Naive thymus-derived CD8-positive, alpha-beta T cell (primary cell): ENCODE measurements at places on chromosomes 2 and 18.

- peaks cover 2% of the 10 kb centered on the region for H3K27me3 ChIP-seq
- no peak for DNase-seq
- H3K4me3 ChIP-seq: peak overlapping the region; percentile 93
These were observed 726 bp upstream of the CCDC88A start for GRCh38 chr2:55420439-55420725.

DNA sequence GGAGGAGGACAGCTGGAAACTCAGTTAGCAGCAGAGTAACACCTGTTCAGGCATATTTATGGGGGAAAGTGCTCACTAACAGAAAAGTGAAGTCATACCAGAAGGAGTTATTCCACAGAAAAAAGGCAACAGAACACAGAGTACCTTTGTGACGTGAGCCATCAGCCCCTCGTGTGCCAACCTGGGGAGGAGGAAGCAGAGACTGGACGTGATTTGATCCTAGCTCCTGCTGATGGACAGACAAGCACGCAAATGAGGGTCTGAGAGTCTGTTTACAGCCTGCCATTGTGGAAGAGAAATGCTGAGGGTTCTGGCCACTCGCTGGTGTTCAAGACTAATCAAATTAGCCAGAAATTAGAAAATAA is 120.7 kb downstream of the ZNF521 start:
- no peak overlapping the region for H3K27ac ChIP-seq
- H3K27me3 ChIP-seq: no peaks in the 10 kb centered on the region
- H3K4me1 ChIP-seq: no peaks in the 10 kb centered on the region
- no peak for DNase-seq
- H3K4me3 ChIP-seq: no peak overlapping the region
- H3K36me3 ChIP-seq: no peaks in the 10 kb centered on the region

GRCh38 chr18:44098551-44099098 is 582.1 kb upstream of the SETBP1 start:
- H3K4me1 ChIP-seq: no peaks in the 10 kb centered on the region
- H3K36me3 ChIP-seq: no peaks in the 10 kb centered on the region
- DNase-seq: no peak
- H3K27me3 ChIP-seq: peaks cover 2% of the 10 kb centered on the region
- H3K27ac ChIP-seq: no peak overlapping the region

DNA sequence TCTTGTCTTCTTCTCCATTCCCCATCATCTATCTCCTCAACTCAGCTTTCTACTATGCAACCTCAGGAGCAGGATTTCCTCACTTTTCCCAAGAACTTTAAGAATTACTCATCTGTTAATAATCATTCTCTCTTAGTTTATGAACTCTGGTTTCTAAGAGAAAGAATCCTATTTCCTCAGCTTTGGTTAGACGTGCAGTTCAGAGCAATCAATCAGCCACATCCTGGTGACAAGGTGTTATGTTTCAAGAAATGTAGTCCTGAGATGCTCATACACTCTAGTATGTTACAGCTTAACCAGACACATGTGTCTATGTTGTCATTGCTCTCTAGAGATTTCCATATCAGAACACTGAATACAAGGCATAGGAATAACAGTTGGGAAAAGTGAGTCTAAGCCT is 277.9 kb downstream of the MBD2 start:
- no peaks in the 10 kb centered on the region for H3K27me3 ChIP-seq
- no peak for DNase-seq
- H3K4me1 ChIP-seq: no peaks in the 10 kb centered on the region
- H3K36me3 ChIP-seq: no peaks in the 10 kb centered on the region
- H3K4me3 ChIP-seq: no peak overlapping the region

DNA sequence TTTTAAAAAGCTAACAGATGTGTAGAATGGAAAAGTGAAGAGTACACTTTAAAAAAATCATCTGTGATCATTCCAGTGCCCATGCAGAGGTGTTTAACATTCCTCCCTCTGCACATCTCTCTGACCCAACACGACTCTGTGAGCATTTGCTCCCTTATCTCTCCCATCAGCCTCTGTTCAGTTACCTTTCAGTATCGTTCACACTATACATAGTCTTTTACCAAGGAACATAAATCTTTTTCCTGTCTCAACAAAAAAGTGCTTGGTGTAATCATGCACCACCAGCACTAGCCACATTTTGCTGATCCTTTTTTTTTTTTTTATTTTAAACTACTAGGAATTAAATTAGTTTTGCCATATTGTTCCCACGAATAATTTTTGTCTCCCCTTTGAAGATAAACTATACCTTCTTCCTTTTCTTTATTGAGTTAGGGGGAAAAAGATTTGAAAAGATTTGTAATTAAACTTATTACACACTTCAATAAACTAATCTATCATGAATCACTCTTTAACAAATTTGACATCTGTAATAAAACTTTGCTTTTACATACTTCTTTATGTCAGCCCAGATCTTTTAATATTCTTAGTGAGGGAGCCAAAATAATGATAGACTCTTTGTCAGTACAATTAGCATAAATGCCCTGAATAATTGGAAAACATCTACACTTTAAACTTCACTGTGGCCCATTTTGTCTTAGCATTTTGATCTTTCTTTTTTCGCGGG is 489.8 kb upstream of the FANCL start:
- no peak overlapping the region for H3K4me3 ChIP-seq
- H3K4me1 ChIP-seq: no peaks in the 10 kb centered on the region
- no peaks in the 10 kb centered on the region for H3K36me3 ChIP-seq
- H3K27ac ChIP-seq: no peak overlapping the region

- DNase-seq: no peak
- H3K4me1 ChIP-seq: no peaks in the 10 kb centered on the region
- H3K27ac ChIP-seq: no peak overlapping the region
- no peaks in the 10 kb centered on the region for H3K27me3 ChIP-seq
- H3K4me3 ChIP-seq: no peak overlapping the region
These were observed 89.2 kb upstream of the CD226 start for GRCh38 chr18:70036771-70037347.

DNA sequence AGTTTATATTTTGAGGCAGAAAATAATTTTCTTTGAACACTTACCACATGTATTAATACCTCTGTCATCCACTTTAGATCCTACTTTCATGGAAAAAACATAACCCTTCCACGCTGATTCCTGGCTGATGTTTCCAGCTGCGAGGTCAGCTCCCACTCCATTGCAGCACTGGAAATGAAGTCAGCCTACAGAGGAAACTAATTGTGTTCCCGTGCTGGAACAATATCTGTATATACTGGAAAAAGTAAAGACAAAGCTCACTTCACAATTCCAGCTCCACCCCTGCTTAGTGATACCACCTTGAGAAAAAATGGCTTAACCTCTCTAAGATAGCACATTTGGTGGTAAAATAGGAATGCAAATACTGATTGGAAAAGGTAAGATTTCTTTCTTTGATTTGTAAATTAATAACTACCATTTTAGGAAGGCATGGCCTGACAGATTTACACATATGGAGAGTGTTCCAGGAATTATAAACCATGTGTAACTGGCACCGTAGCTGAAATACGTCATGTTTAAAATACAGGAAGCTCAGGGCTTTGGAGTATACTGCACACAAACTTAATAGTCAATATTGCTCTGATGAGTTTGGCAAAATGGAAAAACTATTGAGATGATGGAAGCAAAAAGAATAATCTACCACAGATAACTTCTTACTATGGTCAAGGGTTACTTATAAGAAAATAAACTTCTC is 90.0 kb downstream of the TRIB2 start:
- peaks cover 6% of the 10 kb centered on the region for H3K36me3 ChIP-seq
- no peak for DNase-seq
- H3K4me3 ChIP-seq: no peak overlapping the region
- no peak overlapping the region for H3K27ac ChIP-seq

GRCh38 chr18:75070235-75070624 is 138.7 kb downstream of the PTGR3 start:
- peaks cover 39% of the 10 kb centered on the region for H3K4me1 ChIP-seq
- peak overlapping the region; percentile 60 for H3K4me3 ChIP-seq
- H3K27me3 ChIP-seq: no peaks in the 10 kb centered on the region
- peak overlapping the region; percentile 98 for H3K27ac ChIP-seq
- H3K36me3 ChIP-seq: peaks cover 18% of the 10 kb centered on the region

DNA sequence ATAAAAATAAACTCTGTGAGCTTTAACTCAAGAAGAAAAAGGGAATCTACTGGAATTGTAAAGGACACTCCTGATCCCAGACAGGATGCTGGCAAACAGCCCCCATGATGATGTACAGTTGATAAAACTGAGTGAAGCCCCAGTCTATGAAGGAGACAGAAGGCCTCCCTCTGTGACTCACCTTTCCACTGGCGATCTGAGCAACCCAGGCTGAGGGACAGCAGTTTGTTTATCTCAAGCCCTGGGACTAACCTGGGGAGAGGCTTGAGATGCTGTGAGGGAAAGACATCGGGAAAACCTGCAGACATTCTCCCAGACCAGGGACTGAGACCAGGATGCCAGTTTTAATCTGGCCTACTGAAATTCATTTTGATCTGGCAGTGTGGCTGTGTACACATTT is 104.5 kb upstream of the CDH2 start:
- no peak overlapping the region for H3K27ac ChIP-seq
- no peaks in the 10 kb centered on the region for H3K36me3 ChIP-seq
- no peaks in the 10 kb centered on the region for H3K4me1 ChIP-seq
- no peaks in the 10 kb centered on the region for H3K27me3 ChIP-seq
- DNase-seq: no peak

- no peak overlapping the region for H3K27ac ChIP-seq
- no peaks in the 10 kb centered on the region for H3K36me3 ChIP-seq
- no peak for DNase-seq
- H3K4me3 ChIP-seq: no peak overlapping the region
- H3K27me3 ChIP-seq: peaks cover 5% of the 10 kb centered on the region
These were observed 417.9 kb downstream of the HRH4 start for GRCh38 chr18:24878289-24878688.

DNA sequence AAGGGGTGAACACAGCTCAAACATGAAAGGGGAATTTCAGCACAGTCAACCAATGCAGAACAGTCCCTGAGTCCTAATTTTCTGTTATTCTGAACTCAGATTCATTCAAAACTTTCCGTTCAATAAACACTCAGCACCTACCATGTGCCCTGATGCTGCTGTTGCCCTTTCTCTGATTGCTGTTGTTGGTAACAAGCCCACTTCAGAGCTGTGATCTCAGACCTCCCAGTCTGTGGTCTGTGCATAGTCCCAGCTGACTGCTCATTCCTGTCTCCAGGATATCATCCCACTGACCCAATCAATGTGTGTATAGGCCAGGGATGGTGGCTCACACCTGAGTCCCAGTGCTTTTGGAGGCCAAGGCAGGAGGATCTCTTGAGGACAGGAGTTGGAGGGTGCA is 82.7 kb upstream of the SLC35G4 start:
- H3K36me3 ChIP-seq: no peaks in the 10 kb centered on the region
- no peak overlapping the region for H3K4me3 ChIP-seq
- H3K27me3 ChIP-seq: peaks cover 9% of the 10 kb centered on the region
- no peaks in the 10 kb centered on the region for H3K4me1 ChIP-seq

DNA sequence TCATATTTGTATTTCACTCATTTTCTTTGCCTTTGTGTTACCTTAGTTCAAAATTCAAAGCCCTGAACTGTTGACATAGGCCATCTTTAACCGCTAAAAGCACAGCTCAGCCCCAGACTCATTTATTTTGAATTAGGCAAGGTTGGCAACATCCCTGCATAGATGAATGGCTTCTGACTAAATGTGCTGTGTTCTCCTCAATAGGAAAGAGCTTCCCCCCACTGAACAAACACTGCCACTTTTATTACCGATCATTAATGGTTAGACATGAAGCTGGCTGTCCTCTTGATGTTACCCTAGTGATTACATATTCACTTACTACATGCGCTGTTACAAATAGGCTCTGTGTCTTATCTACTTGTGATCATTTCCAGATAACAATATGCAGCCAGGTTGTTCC is 170.7 kb downstream of the ADCYAP1 start:
- H3K4me1 ChIP-seq: no peaks in the 10 kb centered on the region
- H3K36me3 ChIP-seq: no peaks in the 10 kb centered on the region
- DNase-seq: no peak
- no peak overlapping the region for H3K27ac ChIP-seq
- no peak overlapping the region for H3K4me3 ChIP-seq

GRCh38 chr18:26460449-26461091 is 87.8 kb downstream of the KCTD1 start:
- no peaks in the 10 kb centered on the region for H3K4me1 ChIP-seq
- no peak overlapping the region for H3K27ac ChIP-seq

- H3K27me3 ChIP-seq: peaks cover 46% of the 10 kb centered on the region
- DNase-seq: no peak
- H3K36me3 ChIP-seq: no peaks in the 10 kb centered on the region
- H3K4me1 ChIP-seq: no peaks in the 10 kb centered on the region
These were observed 86.0 kb downstream of the VWA3B start for GRCh38 chr2:98172951-98173350.

DNA sequence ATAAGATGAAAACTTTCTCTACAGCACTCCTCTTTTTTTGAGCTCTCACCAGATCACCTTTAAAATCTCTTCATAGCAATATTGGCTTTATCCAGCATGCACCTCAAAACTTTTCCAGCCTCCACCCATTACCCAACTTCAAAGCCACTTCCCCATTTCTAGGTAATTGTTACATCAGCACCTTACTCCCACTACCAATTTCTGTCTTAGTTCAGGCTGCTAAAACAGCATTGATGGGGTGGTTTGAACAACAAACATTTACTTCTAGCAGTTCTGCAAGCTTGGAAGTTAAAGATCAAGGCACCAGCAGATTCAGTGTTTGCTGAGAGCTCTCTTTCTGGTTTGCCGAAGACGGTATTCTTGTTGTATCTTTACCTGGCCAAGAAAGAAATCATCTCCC is 114.0 kb upstream of the SLC39A10 start:
- H3K27me3 ChIP-seq: no peaks in the 10 kb centered on the region
- peaks cover 43% of the 10 kb centered on the region for H3K4me1 ChIP-seq
- no peak for DNase-seq
- peak overlapping the region; percentile 41 for H3K27ac ChIP-seq
- H3K4me3 ChIP-seq: peak overlapping the region; percentile 1

DNA sequence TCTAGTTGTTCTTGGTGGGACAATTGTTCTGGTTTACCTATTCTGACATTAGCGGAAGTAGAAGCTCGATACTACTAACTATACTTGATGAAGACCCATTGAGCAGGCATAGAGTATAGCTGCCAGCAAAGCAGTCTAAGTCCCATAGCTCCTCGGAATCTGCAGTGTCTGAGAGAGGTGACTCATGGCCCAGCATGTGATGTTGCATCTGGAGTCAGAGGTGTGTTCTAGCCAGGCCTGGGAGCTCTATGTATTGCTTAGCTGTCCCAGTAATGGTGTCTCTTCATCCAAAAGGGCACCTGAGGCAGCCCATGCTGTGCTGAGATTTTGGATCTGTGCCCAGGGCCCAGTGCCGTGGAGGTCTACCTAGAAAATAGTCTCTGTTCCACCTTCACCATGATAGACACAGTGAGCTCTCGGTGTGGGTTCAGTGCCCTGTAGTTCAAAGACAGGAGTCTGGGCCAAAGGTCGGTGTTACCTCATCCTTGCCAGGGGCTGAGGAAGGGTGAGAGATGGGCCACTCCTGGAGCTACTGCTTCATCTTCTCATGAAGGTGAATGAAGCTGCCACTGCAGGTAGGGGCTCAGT is 47.3 kb downstream of the MEX3C start:
- no peaks in the 10 kb centered on the region for H3K27me3 ChIP-seq
- peak overlapping the region; percentile 16 for H3K27ac ChIP-seq
- DNase-seq: no peak
- H3K36me3 ChIP-seq: no peaks in the 10 kb centered on the region
- H3K4me1 ChIP-seq: peaks cover 31% of the 10 kb centered on the region

GRCh38 chr2:231611273-231612108 is 18.8 kb downstream of the TEX44 start:
- H3K36me3 ChIP-seq: no peaks in the 10 kb centered on the region
- H3K27me3 ChIP-seq: no peaks in the 10 kb centered on the region
- H3K4me3 ChIP-seq: no peak overlapping the region
- DNase-seq: no peak
